Amniotic stem cell (primary cell): ENCODE measurements at places on chromosomes 5 and 9.

DNA sequence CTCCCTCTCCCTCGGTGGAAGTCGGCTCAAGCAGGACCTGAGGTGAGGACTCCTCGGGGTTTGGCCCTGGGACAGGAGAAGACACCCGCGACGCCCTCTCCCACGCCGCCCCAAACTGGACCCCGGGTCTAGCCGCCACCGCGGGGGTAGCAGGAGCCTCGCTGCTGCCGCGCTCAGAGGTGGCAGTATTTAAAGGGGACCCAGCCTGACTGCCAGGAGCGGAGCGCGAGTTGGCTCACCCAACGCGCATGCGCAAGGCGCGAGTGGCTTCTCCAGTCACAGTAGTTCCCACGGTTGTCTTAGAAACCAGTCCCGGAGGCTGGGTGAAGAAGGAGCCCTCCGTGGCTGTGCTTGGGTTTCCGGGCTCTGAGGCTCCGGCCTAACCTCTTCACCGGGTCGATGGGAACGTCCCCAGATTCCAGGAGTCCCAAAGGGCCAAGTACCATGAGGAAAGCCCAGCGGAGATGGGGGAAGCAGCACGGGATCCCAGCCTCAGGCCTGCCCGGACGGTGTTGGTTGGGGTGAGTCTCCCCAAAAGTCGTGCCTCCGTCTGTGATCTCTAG is 477.8 kb downstream of the SPATA31A7 start:
- DNase-seq = no peak

DNA sequence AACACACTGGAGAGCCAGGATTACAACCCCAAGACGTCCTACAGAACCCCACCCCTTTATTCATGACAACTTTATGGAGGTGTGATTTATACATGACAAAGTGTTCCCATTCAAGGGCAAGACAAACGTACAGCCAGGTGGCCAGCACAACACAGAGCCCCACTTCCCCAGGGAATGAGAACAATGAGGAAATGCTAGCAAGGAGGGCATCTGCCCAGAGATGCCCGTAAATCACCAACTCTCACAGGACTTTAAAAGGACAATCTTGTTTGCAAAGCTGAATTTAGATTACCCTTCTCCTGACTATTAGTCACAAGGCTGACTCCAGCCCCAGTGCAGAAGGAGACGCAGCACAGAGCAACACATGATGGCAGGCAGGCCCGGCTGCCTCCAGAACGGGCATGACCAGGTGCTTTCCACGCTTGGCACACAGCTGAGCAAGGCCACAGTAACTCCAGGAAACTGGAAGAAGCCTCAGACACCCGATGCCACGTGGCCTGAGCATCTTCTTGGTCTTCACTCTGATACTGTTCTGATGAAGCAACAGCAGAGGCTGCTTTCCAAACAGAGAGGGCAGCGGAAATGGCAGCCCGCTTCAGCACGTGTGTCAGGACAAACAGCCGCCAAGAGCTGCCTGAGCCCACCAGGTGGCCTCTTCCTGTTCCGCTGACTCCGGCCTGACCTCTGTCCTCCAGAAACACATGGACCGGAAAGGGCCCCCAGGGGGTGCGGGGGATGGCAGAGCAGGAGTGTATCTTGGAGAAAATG is 51.4 kb downstream of the ROR2 start:
- DNase-seq = no peak

DNA sequence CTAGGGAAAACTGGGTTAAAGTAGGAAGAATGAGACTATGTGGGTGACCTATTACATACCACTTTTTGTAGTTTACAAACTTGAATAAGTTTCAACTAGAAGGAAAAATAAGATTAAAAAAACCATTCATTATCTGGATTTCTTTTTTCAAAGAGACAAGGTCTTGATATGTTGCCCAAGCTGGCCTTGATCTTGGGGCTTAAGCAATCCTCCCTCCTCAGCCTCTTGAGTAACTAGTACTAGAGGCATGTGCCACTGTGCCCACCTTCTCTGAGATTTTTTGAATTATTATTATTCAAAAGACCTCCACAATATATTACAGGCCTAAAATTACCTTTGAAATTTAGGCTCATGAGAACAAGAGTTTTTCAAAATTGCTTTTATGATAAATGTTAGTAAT is 63.2 kb downstream of the NR2F1-AS1 start:
- no peak for DNase-seq

DNA sequence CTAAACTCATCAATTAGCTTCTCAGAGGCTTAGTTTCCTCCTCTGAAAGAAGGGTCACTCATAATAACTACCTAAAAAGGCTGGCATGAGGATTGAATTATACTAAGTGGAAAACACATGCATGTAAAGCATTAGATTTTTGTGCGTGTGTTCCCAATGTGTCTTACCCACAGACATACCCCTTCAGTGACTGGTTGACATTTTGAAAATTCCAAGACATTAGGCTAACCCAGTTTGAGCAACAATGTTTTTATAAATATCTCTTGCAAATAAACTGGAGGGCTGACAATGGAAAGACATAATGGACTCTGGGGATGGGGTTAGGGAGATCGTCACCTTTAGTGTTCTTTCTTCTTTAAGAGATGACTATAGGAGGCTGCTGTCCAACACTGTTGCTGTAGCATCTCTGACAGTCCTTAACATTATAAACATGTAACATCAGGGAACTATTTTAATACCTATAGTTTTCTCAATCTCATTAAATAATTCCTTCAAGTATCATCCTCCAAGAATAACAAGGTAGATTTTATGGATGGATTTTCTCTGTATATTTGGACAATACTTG is 24.3 kb downstream of the HMHB1 start:
- no peak for DNase-seq

DNA sequence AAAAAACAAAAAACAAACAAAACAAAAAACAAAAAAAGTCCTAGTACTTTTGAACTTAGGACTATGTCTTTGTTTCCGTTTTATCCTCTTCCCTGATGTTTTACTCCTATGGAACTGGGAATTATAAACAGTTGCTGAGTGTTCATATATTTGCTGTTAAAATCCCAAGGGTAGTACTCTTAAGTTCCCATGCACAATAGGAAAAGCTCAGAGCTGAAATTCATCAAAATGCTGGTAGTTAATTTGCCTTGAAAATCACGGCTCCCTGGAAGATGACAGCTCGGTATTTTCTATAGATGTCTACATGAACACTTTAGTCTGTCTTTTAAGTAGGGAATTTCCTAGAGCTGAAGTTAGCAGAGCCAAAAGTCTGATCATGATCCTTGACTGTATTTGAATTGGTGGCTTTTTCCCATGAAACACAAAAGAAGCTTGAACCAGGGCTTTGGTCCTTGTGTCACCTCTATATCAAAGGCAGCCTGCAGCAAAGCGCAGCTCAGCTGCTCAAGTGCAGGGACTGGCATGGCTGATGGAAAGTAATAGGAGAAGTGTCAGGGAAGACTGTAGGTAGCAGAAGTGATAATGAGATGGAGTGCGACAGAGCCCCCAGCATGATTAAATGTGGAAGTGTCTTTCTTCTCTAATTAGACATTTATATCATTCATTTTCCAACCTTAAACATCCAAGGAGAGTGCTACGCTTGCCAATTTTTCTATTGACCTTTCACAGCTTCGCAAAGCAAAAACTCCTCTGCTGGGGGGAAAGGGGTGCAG is 310.9 kb downstream of the TRIM36 start:
- no peak for DNase-seq

DNA sequence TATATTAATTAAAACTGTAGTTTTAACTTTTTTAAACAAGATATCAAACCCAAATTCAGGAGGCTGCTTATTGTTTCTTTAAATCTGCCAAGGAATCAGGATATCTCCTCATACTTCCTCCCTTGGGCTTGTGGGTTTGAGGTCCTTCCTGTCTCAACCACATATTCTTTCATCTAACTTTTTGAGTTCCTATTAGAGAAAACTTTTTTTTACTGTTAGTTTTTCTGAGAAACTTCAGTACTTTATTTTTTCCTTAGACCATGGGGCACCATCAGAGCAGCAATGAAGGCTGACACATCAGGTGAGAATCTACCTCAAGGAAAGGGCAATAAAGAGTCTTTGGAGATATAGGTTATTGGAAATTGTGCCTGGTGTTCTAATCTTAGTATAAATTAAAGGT is 56.7 kb downstream of the TSSK1B start:
- no peak for DNase-seq

DNA sequence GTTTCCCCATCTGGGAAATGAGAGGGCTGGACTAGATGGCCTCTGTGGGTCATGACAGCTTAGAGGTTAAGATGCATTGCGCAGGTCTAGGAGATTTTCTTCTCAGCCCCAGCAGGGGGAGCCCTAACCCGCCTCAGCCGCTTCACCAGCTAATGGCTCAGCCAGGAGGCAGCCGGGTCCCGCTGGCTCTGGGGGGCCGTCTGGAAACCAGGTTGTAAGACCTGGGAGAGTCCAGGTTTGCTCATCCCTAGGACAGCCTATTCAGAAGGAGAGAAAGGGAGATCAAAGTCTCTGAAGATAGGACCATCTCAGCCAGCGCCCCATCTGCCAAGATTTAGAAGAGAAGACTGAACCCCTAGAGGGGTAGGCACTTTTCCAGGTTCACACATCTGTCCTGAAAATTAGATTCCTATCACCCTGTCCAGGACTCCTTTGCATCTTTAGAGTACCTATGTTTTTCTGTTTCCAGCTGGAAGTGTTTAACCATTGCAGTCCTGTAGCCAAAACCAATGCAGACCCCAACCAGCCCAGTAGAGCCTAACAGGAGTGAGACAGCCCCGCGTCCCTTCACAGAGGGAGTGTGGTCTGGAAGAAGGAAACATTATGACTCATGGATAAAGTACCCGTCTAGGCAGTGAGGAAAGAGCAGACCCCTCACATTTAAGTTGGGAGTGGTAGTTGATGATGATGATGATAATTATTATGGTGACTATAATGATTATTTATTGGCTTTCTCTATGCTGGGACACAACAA is 27.5 kb downstream of the SPARC start:
- DNase-seq = no peak

GRCh38 chr5:69046375-69046957 is 47.3 kb upstream of the SLC30A5 start:
- no peak for DNase-seq

GRCh38 chr5:32511776-32512374 is 67.3 kb upstream of the ZFR start:
- DNase-seq = no peak

DNA sequence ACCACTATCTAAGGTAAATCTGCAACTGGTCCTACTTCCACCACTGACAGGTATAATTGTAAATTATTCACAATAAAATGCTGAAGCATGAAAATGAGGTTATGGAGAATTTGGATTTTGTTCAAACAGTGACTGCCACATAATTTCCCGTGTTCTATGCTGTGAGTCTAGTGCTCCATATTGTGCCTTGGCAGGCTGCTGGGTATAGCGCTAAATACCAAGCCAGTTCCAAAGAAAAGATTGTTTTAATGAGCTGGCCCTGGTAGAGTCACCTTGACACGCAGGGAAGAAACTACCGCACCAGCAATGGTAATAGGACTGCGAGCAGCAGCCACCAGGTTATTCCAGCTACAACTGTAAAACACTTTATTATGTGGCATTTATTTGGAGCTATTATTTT is 30.4 kb downstream of the PSMB7 start:
- no peak for DNase-seq

GRCh38 chr5:171623551-171624097 is 162.0 kb upstream of the SMIM23 start:
- DNase-seq = no peak

- no peak for DNase-seq
Observed at GRCh38 chr5:78025540-78025939, 249.4 kb upstream of the TBCA start.

DNA sequence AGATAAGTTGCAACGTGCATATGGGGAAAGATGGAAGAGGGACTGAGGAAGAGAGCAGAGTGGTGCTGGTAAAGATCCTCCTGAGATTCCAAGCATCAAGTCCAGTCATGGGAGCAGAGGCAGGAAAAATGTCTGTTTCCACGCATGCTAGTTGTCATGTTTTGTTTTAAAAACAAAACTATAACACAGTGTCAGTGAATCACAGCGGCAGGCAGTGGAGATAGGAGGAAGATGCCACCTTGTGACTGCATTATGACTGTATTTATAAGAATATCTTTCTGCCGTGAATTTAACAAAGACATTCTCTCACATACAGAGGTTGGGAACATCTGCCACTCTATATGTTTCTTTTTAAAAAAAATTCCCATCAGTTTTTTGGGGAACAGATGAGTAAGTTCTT is 3.7 kb upstream of the SVEP1 start:
- DNase-seq = no peak

GRCh38 chr5:85268194-85268593 is 883.5 kb upstream of the EDIL3 start:
- no peak for DNase-seq

GRCh38 chr9:106717686-106718085 is 145.3 kb upstream of the ZNF462 start:
- no peak for DNase-seq

DNA sequence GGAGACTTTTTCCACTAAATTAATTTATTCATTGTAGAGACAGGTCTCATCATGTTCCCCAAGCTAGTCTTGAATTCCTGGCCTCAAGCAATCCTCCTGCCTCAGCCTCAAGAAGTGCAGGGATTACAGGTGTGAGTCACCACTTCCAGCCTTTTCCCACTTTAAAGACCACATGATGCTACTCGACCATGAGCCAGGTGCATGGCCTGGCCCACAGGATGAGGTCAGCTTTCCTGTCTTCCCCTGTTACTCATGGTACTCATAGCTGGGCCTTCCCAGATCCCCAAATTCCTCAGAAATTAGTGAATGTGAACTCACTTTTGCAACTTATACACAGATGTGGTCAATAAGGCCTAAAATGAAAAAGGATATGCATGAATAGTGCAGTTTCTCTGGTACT is 395.9 kb downstream of the SEMA5A start:
- DNase-seq = no peak

- DNase-seq = no peak
Observed at GRCh38 chr5:82314964-82315758, 37.0 kb upstream of the RPS23 start.

GRCh38 chr9:116058421-116058820 is 95.2 kb upstream of the PAPPA start:
- no peak for DNase-seq

DNA sequence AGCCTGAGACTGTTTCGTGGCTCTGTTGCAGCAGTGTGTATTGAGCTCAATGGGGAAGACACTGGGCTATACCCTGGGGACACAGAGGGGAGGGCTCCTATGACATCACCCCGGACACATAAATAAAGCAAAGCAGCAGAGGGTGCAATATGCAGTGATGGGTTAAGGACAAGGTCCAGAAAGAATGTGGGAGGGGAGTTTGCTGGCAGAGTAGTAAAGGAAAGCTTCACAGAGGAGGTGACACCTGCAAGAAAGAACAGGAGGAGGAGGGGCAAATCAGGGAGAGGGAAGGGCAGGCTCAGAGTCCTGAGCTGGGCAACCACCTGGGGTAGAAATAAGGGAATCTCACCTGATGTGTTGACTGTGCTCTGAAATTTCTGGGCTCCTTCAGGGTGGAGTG is 35.3 kb upstream of the CDKN2AIPNL start:
- DNase-seq = no peak

GRCh38 chr5:156189628-156190027 is 137.3 kb upstream of the SGCD start:
- DNase-seq = no peak

GRCh38 chr5:157548513-157549282 is 26.9 kb downstream of the ADAM19 start:
- no peak for DNase-seq
